Umbilical cord (tissue), 2 donors: ENCODE measurements at places on chromosomes 12 and 14. TPM values are rescaled to one million over a fixed set of nuclear protein-coding genes. Genes with fewer than 3 reads are reported as not detected.

Gene ERBB3
- 3.1 TPM for total RNA-seq

Gene CLEC6A
- total RNA-seq, result 3.9 TPM

Gene ABHD12B
- 5.1 TPM for total RNA-seq

Gene TSHR
- 13.0 TPM for total RNA-seq

Gene AQP2
- total RNA-seq, result 0.24 TPM

Gene ANAPC5
- 139 TPM for total RNA-seq

Gene NELL2
- 11.1 TPM for total RNA-seq

Gene MUCL1
- total RNA-seq, result not detected

Gene SMIM10L1
- total RNA-seq, result 12.5 TPM

Gene SERPINA10
- 1.2 TPM for total RNA-seq

Gene CCDC196
- total RNA-seq, result 1.9 TPM

Gene SIRT4
- not detected for total RNA-seq

Gene PTGER2
- 2.9 TPM for total RNA-seq

Gene PTCSC3
- not detected for total RNA-seq

Gene PPP2R5E
- total RNA-seq, result 29.9 TPM

Gene TAMALIN
- total RNA-seq, result 2.6 TPM

Gene CLEC2A
- total RNA-seq, result not detected

Gene MSI1
- 0.96 TPM for total RNA-seq

Gene INSM2
- 1.7 TPM for total RNA-seq

Gene SLC6A13
- 11.1 TPM for total RNA-seq

Gene KLRB1
- not detected for total RNA-seq

Gene CLEC14A
- total RNA-seq, result 15.4 TPM

Gene SCN8A
- total RNA-seq, result 6.0 TPM

Gene PROX2
- total RNA-seq, result 0.72 TPM

Gene MYF5
- 7.5 TPM for total RNA-seq

Gene HPD
- not detected for total RNA-seq

Gene ITGA5
- total RNA-seq, result 251 TPM

Gene PLA2G1B
- total RNA-seq, result not detected

Gene TAS2R42
- 2.4 TPM for total RNA-seq
